Left ventricle myocardium inferior (tissue), 1 donor: ENCODE measurements at places on chromosomes 3 and 15. TPM values are rescaled to one million over a fixed set of nuclear protein-coding genes. Genes with fewer than 3 reads are reported as not detected.

DNA sequence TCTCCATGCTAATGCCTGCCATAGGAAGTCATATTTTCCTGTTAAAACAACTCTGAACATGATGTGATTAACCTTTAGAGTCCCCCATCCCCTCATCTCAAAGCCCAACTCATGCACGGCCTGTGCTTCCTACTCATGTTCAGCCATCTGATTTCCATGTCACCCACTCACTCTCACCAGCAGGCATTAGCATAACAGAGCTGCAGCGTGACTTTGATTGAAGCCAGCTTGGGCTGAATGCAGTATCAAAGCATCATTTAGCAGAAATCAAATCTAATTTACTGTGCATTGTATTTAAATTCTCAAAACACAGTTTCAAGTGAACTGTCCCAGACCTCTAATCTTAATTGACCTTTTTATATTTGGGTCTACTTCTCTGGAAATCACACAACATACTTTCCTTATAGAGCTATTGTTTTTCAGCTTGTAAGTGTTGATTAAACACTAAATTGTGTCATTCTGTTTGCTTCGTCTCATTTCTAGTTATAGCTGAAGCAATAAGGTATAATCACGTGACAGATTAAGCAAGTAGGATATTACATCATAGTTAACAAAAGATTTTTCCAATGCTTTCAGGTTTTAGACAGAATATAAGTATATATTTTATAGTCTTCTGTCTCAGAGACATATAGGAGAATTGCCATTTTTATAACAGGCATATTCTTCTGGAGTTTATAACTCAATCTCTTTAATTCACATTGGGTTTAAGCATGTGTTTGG lies 501.5 kb downstream of the ROBO2 start:
- H3K27me3 ChIP-seq: no peaks in the 10 kb centered on the region
- no peaks in the 10 kb centered on the region for H3K36me3 ChIP-seq
- no peak for DNase-seq
- no peaks in the 10 kb centered on the region for H3K4me1 ChIP-seq
- H3K4me3 ChIP-seq: no peak overlapping the region

GRCh38 chr3:57179580-57180410 lies 14.6 kb upstream of the IL17RD start:
- H3K4me3 ChIP-seq: no peak overlapping the region
- H3K27ac ChIP-seq: no peak overlapping the region
- H3K4me1 ChIP-seq: no peaks in the 10 kb centered on the region
- H3K27me3 ChIP-seq: no peaks in the 10 kb centered on the region
- no peak for DNase-seq

DNA sequence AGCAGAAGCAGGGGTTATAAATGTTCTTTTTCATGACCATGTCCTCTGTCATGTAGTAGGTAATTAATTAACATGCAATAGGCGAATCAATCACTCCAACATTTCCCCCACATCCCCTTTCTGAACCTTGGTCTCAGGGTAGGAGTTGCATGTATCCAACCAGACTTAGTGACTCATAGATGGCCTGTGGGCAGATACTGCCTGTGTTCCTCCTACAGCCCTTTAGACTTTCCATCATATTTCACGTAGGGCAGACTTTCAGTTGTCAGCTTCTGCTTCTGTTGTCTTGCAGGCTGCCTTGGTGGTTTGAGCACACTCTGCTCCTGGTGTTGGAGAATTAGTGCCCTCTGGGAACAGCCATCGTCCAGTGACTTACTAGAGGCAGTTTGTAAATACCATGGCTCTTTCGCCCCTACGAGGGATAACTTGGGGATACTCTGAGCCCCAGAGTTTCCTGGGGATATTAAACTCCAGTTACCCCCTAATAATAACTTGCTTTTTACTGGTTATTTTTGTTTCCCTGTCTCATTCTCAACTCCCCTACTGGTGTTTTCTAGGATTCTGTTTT lies 244.4 kb downstream of the EDEM1 start:
- no peak overlapping the region for H3K4me3 ChIP-seq
- DNase-seq: no peak
- no peaks in the 10 kb centered on the region for H3K4me1 ChIP-seq
- no peaks in the 10 kb centered on the region for H3K36me3 ChIP-seq
- peaks cover 19% of the 10 kb centered on the region for H3K27me3 ChIP-seq
- no peak overlapping the region for H3K27ac ChIP-seq

DNA sequence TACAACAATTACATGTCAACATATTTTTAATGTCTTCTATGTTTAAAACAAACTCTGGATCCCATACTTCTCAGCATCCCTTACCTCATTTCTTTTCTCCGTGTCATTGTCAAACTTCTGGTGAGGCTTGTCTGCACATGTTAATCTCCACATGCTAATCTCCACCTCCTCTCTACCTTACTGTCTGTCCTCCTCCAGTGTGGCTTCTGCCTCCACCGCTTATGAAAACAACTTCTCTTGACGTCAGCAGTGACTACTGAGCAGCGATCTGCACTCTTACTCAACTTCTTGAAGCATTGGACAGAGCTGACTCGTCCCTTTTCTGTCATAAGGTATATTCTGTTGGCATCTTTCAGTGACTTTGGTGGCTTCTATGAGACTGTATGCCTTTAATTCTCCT lies 338.2 kb upstream of the THRB start:
- peaks cover 29% of the 10 kb centered on the region for H3K27me3 ChIP-seq
- H3K27ac ChIP-seq: no peak overlapping the region
- H3K36me3 ChIP-seq: no peaks in the 10 kb centered on the region
- DNase-seq: no peak
- H3K4me3 ChIP-seq: no peak overlapping the region

GRCh38 chr3:147397155-147397874 lies 9.0 kb downstream of the ZIC4 start:
- no peak for DNase-seq
- peaks cover 100% of the 10 kb centered on the region for H3K27me3 ChIP-seq
- peaks cover 32% of the 10 kb centered on the region for H3K4me1 ChIP-seq
- no peak overlapping the region for H3K4me3 ChIP-seq

- no peak overlapping the region for H3K4me3 ChIP-seq
- H3K27me3 ChIP-seq: no peaks in the 10 kb centered on the region
- no peaks in the 10 kb centered on the region for H3K36me3 ChIP-seq
- H3K4me1 ChIP-seq: peaks cover 8% of the 10 kb centered on the region
Measured at GRCh38 chr15:78982736-78983135, 37.9 kb upstream of the CTSH start.

- H3K4me3 ChIP-seq: no peak overlapping the region
- no peak for DNase-seq
- H3K36me3 ChIP-seq: no peaks in the 10 kb centered on the region
- H3K27ac ChIP-seq: no peak overlapping the region
- H3K27me3 ChIP-seq: peaks cover 84% of the 10 kb centered on the region
Measured at GRCh38 chr15:59751552-59752413, 62.7 kb upstream of the BNIP2 start.

GRCh38 chr15:31339558-31339895 lies 12.9 kb downstream of the KLF13 start:
- H3K27me3 ChIP-seq: no peaks in the 10 kb centered on the region
- H3K4me1 ChIP-seq: peaks cover 99% of the 10 kb centered on the region
- H3K36me3 ChIP-seq: no peaks in the 10 kb centered on the region
- H3K4me3 ChIP-seq: peak overlapping the region; percentile 36

GRCh38 chr3:150183678-150184425 lies 213.2 kb upstream of the PFN2 start:
- peaks cover 16% of the 10 kb centered on the region for H3K4me1 ChIP-seq
- no peaks in the 10 kb centered on the region for H3K36me3 ChIP-seq
- peak overlapping the region; percentile 60 for H3K4me3 ChIP-seq
- no peaks in the 10 kb centered on the region for H3K27me3 ChIP-seq

DNA sequence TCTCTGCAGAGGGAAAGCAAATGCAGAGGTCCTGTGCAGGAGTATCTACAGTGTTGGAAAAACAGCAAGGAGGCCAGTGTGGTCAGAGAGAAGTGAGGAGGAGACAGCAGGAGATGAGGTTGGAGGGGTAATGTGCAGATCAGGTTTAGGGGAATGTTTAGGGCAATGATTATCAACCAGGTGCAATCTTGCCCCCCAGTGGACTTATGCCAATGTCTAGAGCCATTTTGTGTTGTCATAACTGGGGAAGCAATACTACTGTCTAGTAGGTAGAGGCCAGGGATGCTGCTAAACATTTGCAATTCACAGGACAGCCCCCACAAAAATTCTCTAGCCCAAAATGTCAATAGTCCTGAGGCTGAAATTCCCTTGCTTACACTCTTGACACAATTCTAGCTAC lies 13.1 kb downstream of the CCDC191 start:
- H3K4me3 ChIP-seq: no peak overlapping the region
- H3K36me3 ChIP-seq: peaks cover 16% of the 10 kb centered on the region
- no peak overlapping the region for H3K27ac ChIP-seq
- H3K4me1 ChIP-seq: no peaks in the 10 kb centered on the region
- H3K27me3 ChIP-seq: no peaks in the 10 kb centered on the region

- no peaks in the 10 kb centered on the region for H3K27me3 ChIP-seq
- peaks cover 49% of the 10 kb centered on the region for H3K4me1 ChIP-seq
- H3K36me3 ChIP-seq: peaks cover 8% of the 10 kb centered on the region
- DNase-seq: no peak
- peak overlapping the region; percentile 45 for H3K27ac ChIP-seq
Measured at GRCh38 chr3:183878071-183878470, 6.6 kb downstream of the PARL start.

- no peak overlapping the region for H3K27ac ChIP-seq
- DNase-seq: no peak
- no peaks in the 10 kb centered on the region for H3K36me3 ChIP-seq
- no peaks in the 10 kb centered on the region for H3K4me1 ChIP-seq
- H3K27me3 ChIP-seq: no peaks in the 10 kb centered on the region
- H3K4me3 ChIP-seq: no peak overlapping the region
Measured at GRCh38 chr3:155602307-155602706, 142.6 kb downstream of the PLCH1 start.

- DNase-seq: no peak
- H3K27ac ChIP-seq: no peak overlapping the region
- no peaks in the 10 kb centered on the region for H3K4me1 ChIP-seq
- no peak overlapping the region for H3K4me3 ChIP-seq
- H3K36me3 ChIP-seq: no peaks in the 10 kb centered on the region
Measured at GRCh38 chr3:81173514-81173913, 587.9 kb downstream of the GBE1 start.

DNA sequence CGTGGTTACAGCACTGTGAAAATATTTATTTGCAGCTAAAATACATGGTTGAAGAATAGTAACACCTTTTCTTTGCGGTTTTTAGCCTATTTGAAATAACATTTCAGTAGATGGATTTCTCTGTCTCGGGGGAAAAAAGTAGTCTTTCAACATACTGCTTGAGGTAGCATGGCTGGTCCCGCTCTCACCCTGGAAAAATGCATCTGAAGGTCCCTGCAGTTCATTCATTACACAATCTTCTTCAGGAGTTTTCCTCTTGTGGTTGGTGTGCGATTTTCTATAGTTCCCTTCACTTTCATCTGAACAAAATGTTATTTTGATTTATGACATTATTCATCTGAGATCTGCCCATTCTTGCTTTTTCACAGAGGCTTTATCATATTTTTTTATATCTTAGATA lies 75.9 kb downstream of the STRIT1 start:
- H3K27ac ChIP-seq: no peak overlapping the region
- no peaks in the 10 kb centered on the region for H3K36me3 ChIP-seq
- DNase-seq: no peak
- no peaks in the 10 kb centered on the region for H3K27me3 ChIP-seq
- H3K4me1 ChIP-seq: no peaks in the 10 kb centered on the region

DNA sequence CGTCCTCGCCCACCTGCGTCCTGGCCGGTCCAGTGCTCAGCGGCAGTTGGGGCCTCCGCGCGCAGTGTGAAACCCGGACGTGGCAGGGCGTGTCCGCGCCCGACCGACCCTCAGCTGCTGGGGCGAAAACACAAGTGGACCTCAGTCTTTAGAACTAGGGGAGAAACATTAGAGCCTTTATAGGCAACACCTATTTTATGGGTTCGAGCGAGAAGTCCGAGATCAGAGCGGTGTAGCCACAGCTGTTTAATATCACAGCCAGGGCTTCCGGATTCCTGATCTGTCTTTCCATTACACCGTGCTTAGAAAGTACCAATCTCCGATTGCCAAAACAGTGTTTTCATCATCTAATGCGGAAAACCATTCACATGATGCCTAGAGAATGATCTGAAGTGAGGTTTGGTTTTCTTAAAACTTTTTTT lies 506 bp downstream of the RAD51 start:
- H3K4me1 ChIP-seq: peaks cover 29% of the 10 kb centered on the region
- H3K27me3 ChIP-seq: no peaks in the 10 kb centered on the region
- H3K27ac ChIP-seq: peak overlapping the region; percentile 99
- no peak for DNase-seq
- H3K4me3 ChIP-seq: peak overlapping the region; percentile 89

GRCh38 chr15:98609144-98609852 lies 39.0 kb upstream of the IGF1R start:
- peaks cover 59% of the 10 kb centered on the region for H3K27me3 ChIP-seq
- DNase-seq: no peak
- no peak overlapping the region for H3K4me3 ChIP-seq

DNA sequence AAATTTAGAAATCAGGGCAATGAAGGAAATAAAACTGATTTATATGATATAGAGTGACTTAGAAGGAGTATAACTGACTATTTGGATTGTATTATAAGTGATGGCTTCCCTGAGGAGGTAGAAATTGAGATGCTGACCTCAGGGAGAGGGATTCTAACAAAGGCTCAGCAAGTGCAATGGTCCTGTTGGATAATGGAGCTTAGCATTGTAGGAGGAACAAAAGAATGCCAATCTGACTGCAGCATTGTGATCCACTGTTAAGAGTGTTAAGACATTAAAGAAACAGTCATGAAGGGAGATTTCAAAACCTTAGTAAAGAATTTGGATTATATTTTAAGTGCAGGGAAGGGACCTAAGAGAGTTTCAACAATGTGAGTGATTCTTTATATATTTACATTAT lies 158.4 kb upstream of the NAALADL2 start:
- no peak overlapping the region for H3K4me3 ChIP-seq
- no peak overlapping the region for H3K27ac ChIP-seq
- no peak for DNase-seq
- H3K36me3 ChIP-seq: no peaks in the 10 kb centered on the region
- H3K4me1 ChIP-seq: no peaks in the 10 kb centered on the region

Gene GOLGA8K
- total RNA-seq: 0.80 TPM

Gene SEMA5B
- 5.3 TPM for total RNA-seq

Gene AP3B2
- total RNA-seq: 0.80 TPM

Gene PGBD4
- 2.0 TPM for total RNA-seq

Gene SCN11A
- total RNA-seq: 0.05 TPM
